ENCODE measurements at places on chromosomes 11 and 22.

- peak; percentile 81 for DNase-seq
Observed at GRCh38 chr11:66891851-66892660, 35.2 kb downstream of the LRFN4 start.

DNA sequence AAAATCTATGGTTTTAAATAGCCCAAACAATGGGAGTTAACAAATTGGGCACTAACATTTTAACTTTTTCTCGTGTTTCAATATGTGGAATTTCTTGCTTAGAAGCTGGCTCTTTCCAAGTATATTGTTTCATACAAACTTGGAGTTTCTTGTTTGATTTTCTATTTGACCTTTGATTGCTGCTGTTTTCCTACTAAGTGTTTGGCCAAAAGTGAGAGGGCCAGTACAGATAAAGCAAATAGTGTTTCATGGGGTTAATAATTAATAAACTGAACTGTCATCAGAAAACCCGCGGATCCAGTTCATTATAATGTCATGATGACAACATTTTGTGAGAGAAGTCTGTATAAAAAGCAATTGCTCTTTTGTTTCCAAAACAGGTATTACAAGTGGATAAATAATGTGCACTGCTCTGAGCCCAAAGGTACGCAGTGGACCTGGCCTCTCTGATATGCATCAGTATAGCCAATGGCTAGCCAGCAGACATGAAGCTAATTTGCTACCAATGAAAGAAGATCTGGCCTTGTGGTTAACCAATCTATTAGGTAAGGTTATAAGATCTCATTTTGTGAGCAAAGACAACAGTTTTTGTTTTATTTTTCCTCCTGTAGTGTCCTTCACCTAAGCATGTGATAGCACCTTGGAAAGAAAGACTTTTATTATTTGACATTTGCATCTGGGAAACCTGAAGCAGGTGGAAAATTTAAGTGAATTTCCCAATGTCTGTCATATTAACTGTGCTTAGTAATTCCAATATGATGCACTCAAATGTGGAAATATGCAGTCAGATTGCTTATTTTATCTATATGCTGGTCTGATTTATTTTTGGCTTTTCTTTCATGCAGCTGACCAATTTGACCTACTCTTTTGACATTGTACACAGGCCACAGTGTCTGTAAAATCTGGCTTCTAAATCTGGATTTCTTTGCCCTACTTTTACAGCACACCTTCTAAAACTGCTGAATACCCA is 8.3 kb downstream of the GAS2 start:
- no peak for DNase-seq

GRCh38 chr11:59221441-59221840 is 8.7 kb upstream of the MPEG1 start:
- DNase-seq = peak; percentile 71

DNA sequence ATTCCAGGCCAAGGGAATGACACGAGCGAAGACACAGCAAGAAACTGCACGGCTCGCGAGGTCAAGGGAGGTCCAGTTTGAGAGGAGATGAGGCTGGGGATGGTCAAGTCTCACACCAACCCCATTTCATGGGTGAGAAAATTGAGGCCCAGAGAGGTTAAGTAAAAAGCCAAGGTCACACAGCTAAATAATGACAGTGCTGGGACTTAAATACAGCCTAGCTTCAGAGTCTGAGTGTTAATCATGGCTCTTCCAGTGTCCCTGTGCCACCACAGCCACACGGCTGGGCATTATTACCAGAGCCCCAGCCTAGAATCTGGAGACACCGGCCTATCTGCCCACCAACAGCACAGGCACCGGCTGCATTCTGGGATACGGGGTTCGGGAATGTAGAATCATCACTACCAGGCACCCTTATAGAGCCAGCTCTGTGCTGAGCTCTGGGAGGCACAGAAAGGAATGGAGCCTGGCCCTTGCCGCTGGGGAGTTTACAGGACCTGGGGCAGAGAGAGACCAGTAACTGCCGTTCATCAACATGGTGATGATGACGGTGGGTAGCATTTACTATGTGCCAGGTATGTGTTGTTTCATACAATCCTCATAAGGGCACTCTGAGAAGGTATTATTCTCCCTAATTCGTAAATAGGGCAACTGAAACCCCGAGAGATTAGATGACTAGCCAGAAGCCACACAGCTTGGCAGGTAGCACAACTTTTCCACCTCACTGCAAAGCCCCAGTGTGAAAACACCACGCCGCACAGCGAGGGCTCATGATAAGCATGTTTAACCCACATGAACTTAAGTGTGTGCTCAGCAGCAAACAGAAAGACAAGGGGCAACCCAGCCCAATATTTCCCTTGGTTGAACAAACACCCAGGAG is 51.8 kb downstream of the CD6 start:
- DNase-seq = no peak

DNA sequence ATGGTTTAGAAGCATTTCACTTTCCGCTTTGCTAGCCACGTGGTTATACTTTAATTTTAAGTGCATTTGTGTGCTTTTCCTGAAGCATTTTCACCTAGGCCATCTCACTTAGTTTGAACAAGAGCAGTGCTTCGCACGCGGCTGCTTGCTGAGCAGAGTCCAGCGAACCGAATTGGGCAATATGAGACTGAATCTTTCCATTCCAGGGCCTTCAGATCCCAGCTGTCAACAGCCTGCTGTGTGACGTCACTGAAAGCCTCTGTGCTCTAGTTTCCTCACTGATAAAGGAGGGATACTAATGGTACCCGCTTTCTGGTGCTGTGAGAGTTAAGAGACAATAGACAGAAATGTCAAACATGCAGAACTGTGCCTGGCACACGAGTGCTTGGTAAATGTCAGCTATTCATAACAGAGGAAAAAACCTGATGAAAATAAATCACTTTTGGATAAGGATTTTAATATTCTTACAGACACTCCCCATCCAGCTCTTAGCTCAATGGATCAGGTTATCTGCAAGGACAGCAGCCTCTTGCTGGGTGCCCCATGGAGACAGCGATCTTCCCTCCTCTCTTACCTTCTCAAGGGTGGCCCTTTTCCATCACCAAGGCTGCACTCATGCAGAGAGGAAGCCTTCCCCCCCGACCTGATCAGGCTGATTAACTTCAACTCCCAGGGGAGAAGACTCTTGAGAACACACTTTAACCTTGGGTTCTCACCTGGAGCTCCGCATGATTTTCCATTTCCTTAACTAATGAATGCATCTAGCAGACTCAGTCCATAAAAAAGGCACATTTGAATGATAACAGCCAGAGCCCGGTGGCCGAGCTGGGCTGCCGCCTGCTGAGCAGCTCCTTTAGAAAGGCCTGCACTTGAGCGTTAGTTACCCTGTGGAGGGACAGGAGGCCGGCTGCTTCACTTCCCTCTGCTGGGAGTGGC is 3.5 kb upstream of the GLB1L3 start:
- peak; percentile 39 for DNase-seq

- no peak for DNase-seq
Observed at GRCh38 chr22:30640839-30641430, 5.4 kb downstream of the SLC35E4 start.

DNA sequence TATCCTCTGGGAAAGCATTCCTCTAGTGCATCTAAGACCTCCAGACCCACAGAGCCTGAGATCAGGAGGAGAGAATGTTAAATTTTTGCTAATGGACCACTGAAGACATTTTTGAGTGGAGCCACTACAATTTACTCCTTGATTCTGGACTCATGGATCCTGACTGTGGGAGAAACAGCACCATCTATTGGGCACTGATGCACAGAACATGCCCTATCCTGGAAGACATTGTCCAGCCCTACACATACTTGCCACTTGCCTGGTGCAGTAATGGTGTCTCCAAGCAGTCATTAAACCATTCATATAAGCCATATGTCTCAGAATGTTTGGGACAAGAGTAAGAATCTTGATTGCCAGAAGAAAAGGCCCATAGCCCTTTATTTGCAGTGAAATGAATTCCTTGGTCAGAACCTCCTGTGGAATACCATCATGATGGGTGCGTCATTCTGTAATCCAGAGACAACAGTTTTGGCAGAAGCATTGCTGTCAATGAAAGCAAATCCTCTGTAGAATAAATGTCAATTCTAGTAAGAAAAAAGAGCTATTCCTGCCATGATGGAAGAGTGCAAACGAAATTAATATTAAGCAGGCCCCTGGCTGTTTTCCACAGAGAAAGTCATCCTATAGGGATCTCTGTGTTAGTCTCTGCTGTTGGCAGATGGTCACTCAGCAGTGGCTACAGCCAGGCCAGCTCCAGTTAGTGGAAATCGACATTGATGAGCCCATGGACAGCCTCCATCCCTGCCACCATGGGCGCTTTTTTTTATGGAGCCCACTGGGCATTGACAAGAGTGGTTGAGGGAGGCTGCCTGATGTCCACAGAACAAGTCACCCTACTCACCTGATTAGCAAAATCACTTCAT is 43.5 kb downstream of the GGTLC2 start:
- peak; percentile 38 for DNase-seq

GRCh38 chr11:18493310-18493709 is 33.4 kb downstream of the TSG101 start:
- no peak for DNase-seq

DNA sequence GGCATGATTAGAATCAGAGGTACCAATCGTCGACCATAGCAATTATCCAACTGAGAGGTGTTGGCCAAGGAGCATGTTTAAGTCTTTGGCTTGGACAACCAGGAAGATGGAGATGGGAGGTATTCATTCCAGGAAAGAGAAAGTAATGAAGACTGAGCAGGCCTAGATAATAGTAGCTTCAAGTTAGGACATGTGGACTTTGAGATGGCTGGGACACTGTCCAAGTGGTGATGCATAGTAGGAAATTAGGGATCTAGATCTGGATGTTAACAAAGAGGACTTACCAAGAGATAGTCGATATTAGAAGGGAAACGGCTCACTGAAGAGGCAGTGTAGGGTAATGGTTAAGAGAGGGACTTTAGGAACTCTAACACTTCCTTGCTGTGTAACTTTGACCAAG is 266.7 kb downstream of the FAM76B start:
- no peak for DNase-seq

DNA sequence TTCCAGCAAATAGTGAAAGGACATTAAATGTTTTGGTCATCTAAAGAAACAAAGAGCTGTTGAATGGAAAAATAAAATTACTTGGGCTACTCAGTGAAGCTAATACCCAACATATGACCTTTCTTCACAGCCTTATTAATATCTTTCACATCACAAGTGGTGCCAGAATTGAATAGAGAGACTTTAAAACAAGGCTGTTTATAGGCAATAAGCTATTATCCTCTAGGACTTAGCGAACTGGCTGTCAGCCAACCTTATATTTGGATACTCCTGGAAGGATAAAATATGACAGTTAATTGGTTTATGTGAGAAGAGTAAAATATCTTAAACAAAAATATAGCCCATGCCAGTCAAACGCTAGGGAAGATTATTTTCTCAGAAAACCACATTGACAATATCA is 225.5 kb upstream of the BLID start:
- no peak for DNase-seq

GRCh38 chr11:133661846-133662245 is 129.5 kb upstream of the OPCML start:
- DNase-seq = no peak
